ENCODE measurements at places on chromosomes 1 and 21. TPM values are rescaled to one million over a fixed set of nuclear protein-coding genes. Genes with fewer than 3 reads are reported as not detected.
A peak's percentile ranks its signal among the peaks of the same experiment; 100 is the strongest.

GNAI3 gene
- 6.8 TPM for total RNA-seq

GRCh38 chr1:113975211-113975895 is 3.9 kb upstream of the OLFML3 start:
- H3K36me3 ChIP-seq, result peaks cover 6% of the 10 kb centered on the region
- no peaks in the 10 kb centered on the region for H3K27me3 ChIP-seq
- no peak for DNase-seq
- no peak overlapping the region for H3K4me3 ChIP-seq
- H3K4me1 ChIP-seq, result peaks cover 44% of the 10 kb centered on the region

- DNase-seq, result no peak
- no peak overlapping the region for H3K27ac ChIP-seq
- no peaks in the 10 kb centered on the region for H3K36me3 ChIP-seq
- H3K27me3 ChIP-seq, result peaks cover 4% of the 10 kb centered on the region
Measured at GRCh38 chr1:160169553-160170399, 18.4 kb downstream of the ATP1A4 start.

- peak overlapping the region; percentile 93 for H3K27ac ChIP-seq
- H3K4me3 ChIP-seq, result peak overlapping the region; percentile 78
- DNase-seq, result no peak
- H3K36me3 ChIP-seq, result peaks cover 10% of the 10 kb centered on the region
Measured at GRCh38 chr1:227766653-227767277, 31.5 kb downstream of the SNAP47 start.

FHAD1 gene
- not detected for total RNA-seq

- H3K36me3 ChIP-seq, result no peaks in the 10 kb centered on the region
- H3K4me3 ChIP-seq, result no peak overlapping the region
- no peak overlapping the region for H3K27ac ChIP-seq
- no peaks in the 10 kb centered on the region for H3K4me1 ChIP-seq
- H3K27me3 ChIP-seq, result no peaks in the 10 kb centered on the region
- DNase-seq, result no peak
Measured at GRCh38 chr1:189682591-189682990, 795.1 kb downstream of the BRINP3 start.

- H3K4me1 ChIP-seq, result peaks cover 43% of the 10 kb centered on the region
- H3K4me3 ChIP-seq, result peak overlapping the region; percentile 69
- peak; percentile 55 for DNase-seq
- peak overlapping the region; percentile 41 for H3K27ac ChIP-seq
- H3K27me3 ChIP-seq, result no peaks in the 10 kb centered on the region
Measured at GRCh38 chr1:206769304-206769731, 1.3 kb upstream of the IL19 start.

- H3K27me3 ChIP-seq, result peaks cover 10% of the 10 kb centered on the region
- H3K4me3 ChIP-seq, result no peak overlapping the region
- H3K36me3 ChIP-seq, result no peaks in the 10 kb centered on the region
- no peak for DNase-seq
Measured at GRCh38 chr21:38280454-38280853, 23.7 kb downstream of the KCNJ15 start.

DNA sequence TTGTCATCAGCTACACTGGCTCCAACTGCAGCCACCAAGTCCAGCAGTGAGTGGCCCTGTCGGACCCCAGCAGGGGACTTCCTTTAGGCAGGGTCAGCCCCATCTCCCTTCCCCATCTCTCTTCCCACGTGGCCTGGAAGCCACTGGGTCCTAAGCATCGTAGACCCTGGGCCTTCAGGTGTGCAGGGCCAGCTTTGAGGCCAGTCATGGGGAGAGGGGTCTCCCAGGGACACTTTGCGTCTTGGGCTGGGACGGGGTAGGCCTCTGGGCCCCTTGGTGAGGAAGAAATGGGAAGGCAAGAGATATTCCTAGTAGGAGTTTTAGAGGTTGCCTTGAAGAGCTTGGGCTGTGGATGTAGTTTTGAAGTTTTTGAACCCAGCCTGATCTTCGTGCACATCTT is 12.1 kb upstream of the MIIP start:
- no peak overlapping the region for H3K27ac ChIP-seq
- no peak overlapping the region for H3K4me3 ChIP-seq
- peaks cover under 1% of the 10 kb centered on the region for H3K4me1 ChIP-seq

GRCh38 chr1:183241471-183241870 is 55.4 kb downstream of the LAMC2 start:
- peaks cover 7% of the 10 kb centered on the region for H3K27me3 ChIP-seq
- H3K27ac ChIP-seq, result no peak overlapping the region
- H3K4me3 ChIP-seq, result no peak overlapping the region
- DNase-seq, result no peak
- H3K36me3 ChIP-seq, result peaks cover 2% of the 10 kb centered on the region

CD101 gene
- total RNA-seq, result not detected

- peaks cover 6% of the 10 kb centered on the region for H3K4me1 ChIP-seq
- H3K27me3 ChIP-seq, result peaks cover 8% of the 10 kb centered on the region
- DNase-seq, result no peak
- no peak overlapping the region for H3K27ac ChIP-seq
- no peak overlapping the region for H3K4me3 ChIP-seq
- H3K36me3 ChIP-seq, result no peaks in the 10 kb centered on the region
Measured at GRCh38 chr1:247401310-247402119, 14.5 kb upstream of the NLRP3 start.

- DNase-seq, result peak; percentile 53
- H3K27ac ChIP-seq, result peak overlapping the region; percentile 39
- H3K4me3 ChIP-seq, result peak overlapping the region; percentile 62
- H3K27me3 ChIP-seq, result no peaks in the 10 kb centered on the region
- H3K36me3 ChIP-seq, result no peaks in the 10 kb centered on the region
Measured at GRCh38 chr1:224168859-224169380, 14.1 kb upstream of the DEGS1 start.
